ENCODE measurements at places on chromosomes 5 and 9.

- DNase-seq: no peak
Observed at GRCh38 chr9:19946441-19947109, 157.7 kb upstream of the SLC24A2 start.

DNA sequence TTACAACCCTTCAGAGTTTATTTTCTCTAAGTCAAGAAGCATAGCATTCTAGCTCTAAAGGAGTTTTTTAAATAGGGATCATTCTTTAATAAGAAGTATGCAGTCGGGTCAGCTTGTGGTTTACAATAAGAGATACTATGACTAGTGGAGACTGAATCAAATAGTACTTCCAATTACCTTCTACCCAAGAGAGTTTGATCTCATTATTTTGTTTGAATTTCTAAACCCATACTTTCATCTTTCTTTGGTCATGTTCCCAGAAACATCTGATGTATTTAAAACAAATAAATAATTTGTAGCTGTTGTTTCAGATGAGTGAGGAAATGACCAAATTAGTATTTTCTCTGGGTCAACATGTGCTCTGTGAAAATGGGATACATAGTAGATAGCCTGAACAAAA is 160.2 kb upstream of the CDH6 start:
- no peak for DNase-seq

DNA sequence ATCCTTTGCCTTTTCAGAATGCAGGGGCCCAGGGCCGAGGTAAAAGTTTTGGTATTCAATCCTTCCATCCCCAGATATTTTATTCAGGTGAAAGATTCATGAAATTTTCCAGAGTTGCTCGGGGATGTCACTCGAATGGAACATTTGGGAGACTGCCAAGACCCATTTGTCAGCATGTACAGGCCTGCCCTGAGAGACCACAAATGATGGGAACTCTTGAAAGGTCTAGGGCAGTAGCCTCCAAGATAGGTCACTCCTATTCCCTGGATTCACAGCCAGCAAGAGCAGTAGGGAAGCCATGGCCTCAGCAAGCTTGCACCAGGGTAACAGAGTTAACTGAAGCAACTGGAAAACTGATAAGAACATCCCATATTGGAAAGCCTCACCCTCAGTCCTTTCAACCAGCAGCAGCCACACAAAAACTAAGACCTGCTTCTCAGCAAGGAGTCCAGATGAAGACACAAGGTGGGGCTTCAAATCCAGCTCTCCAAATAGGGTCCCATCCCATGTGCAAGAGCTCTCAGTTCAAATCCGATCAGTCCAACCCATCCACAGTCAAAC is 12.5 kb downstream of the CARD6 start:
- DNase-seq: no peak

DNA sequence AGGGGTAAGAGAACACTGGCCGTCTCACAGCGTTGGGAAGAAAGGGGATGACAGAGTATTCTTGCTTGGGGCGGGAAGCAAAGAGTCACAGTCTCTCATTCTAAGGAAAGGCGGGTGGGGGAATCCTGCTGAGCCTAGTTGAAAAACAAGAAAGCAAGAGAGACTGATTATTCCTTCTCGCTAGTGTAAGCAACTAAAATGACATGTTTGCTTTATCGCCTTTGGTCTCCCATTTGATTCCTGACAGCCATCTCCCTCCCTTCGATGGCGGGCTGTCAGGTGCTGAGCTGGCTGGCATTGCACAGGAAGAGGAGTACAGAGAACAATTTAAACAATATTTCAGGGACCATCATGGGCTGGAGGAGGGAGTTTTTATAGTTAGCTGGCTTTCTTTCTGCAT is 331.3 kb downstream of the ASTN2 start:
- no peak for DNase-seq

DNA sequence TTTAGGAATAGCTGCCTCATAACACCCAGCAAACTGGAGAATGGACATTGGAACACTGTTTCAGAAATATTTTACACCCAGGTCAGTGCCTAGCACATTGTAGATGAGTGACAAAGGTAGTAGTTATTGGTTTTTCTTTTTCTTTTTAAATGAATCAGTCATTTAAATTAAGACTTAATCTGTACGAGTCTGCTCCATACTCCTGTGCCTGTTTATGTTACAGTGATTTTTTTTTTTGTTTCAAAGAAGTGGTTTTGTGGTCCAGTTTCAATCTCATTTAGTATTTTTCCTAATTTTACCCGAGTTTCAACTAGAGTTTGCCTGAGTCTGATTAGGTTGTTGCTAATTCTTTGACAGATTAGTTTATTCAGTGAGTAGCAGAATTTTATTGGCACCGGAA is 16.2 kb downstream of the LMNB1 start:
- no peak for DNase-seq

DNA sequence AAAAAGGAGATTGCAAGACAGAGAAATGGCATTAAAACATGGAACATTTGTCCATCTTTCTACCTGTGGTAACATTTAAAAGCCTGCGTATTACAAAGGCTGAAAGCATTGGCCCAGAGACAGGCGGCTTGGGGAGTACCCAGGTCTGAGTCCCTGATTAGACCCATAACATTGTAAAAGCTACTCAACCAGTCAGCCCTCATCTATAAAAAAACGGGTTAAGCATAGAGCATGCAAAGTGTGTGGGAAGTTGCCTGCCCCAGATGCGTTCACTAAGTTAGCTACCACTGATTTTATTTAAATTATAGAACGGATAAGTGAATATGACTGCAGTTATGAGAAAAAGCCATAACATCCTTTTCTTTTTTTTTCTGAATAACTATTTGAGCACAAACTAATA is 276.1 kb downstream of the CDH12 start:
- DNase-seq: no peak

GRCh38 chr9:121807069-121807822 is 155.8 kb downstream of the DAB2IP start:
- no peak for DNase-seq

DNA sequence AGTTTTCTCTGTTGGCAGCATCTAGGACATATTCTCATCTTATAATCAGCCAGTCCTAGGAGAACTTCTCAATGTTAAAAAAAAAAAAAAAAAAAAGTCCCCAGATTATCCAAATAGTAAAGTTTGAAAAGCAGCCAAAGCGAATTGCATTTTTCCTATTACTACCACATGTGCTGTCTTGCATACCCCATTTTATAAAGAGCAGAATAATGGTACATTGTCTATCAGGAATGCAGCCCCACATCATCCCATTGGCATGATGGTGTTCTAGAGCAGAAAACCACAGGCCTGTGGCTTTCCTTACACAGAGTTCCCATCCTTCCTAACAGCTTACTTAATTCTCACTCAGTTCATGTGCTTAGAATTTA is 381.6 kb downstream of the TMEM38B start:
- DNase-seq: no peak

- no peak for DNase-seq
Observed at GRCh38 chr9:133873461-133873891, 118.6 kb downstream of the VAV2 start.

- no peak for DNase-seq
Observed at GRCh38 chr9:72169178-72169577, 19.9 kb downstream of the GDA start.

GRCh38 chr5:52769061-52769460 is 18.7 kb upstream of the ITGA1 start:
- no peak for DNase-seq

- no peak for DNase-seq
Observed at GRCh38 chr5:61386045-61386800, 54.2 kb downstream of the ZSWIM6 start.

DNA sequence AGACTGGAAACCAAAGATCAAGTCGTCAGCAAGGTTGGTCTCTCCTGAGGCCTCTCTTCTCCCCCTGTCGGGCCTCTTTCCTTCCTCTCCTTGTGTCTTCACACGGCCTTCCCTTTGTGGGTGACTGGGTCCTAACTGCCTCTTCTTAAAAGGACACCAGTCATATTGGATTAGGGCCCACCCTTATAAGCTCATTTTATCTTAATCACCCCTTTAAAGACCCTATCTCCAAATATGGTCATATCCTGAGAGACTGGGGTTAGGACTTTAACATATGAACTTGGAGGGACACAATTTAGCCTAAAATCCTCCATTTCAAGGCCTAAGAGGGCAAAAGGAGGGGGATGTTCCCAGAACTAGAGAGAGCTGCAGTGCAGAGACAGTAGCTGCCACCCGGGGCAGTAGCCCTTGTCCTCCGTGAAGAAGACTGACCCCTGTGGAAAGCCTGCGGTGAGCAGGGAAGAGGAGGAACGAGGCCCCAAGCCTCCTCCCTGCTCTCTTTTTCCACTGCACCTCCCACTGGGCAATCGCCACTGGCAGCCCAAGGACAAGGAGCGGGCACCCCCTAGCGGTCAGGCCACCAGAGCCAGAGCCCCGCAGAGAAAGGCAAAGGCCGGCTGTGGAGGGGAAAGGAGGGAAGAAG is 34.9 kb downstream of the CFAP90 start:
- DNase-seq: peak; percentile 69

GRCh38 chr5:116494784-116495450 is 79.7 kb downstream of the SEMA6A start:
- DNase-seq: no peak

DNA sequence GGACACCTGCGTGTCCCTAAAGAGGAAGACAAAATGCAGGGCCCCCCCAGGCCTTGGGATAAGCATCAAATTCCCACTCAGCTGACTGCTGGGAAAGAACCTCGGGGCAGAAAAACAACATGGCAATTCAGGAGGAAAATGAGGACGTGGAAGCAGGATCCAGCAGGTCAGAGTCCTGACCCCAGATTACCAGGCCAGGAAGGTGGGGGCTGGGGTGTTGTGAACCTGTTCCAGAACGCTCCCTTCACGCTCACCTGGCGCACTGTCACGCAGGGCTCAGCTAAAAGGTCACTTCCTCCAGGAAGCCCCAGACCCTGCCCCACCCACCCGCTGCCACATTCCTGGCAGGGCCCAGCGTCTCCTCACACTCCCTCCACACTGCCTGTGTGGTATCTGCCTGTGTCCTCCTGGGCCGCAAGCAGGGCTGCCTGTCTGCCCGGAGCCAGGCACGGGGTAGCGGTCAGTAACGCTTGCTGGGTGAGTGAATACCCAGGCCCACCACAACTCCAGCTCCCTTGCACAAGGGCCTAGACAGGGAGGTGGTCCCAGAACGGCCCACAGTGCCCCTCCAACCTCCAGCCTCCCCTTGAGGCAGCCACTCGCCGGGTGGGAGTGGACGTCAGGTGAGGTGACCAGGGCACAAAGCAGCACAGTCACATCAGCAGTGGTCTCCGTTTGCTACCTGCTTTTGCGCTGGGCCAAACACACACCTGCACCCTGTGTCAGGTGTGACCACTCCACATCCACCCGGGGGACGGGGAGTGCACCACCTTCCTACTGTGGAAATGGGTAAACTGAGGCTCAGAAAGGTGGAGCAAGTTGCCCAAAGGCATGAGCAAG is 18.1 kb downstream of the VAV2 start:
- DNase-seq: no peak

DNA sequence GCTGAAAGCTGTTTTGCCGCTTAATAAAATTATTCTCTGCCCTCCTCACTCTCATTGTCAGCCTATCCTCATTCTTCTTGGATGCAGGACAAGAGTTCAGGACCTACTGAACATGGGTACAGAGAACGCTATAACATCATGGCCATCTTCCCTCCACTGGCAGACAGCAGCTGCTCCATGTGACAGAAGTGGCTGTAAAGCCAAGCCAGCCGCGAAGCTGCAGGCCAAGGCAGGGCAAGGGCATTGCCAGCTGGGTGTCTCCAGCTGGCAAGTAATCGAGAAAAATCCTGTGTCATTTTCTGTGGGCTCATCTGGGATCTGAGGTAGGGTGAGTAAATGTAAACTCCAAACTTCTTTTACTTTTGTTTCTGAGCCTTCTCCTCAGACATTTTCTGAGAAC is 84.8 kb downstream of the SLC25A46 start:
- no peak for DNase-seq

DNA sequence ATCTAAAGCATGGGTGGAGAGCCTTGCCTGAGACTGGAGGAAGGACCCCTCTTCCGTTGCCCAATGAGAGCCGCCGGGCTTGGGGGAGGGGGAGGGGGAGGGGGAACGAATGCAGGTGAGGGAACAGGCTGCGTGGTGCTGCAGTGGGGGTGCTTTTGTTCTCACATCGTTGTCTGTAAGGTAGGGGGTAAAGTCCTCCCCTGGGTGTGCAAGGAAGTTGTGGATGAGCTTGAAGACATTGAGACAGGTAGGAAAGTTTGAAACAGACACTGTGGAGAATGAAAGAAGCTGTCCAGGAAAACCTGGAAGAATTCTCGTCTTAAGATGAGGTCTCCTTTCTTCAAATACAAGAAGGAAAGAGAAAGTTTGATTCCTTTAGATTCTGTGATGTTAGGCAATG is 94.1 kb upstream of the LIFR start:
- no peak for DNase-seq

DNA sequence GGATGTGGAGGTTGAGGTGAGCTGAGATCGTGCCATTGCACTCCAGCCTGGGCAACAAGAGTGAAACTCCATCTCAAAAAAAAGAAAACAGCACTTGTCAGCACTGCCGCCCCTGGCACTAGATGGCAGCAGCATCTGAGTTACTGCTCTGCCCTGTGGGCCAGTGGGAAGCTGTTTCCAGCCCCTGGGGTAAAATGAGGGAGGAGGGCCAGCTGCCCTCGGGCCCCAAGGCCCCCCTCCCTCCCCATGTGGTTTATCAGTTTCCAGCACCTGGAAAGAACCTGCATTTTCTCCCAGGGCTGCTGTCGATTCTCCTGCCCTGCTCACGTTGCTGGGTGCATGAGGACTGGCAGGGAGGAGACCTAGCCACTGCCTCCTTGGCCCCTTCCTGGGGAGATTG is 13.2 kb upstream of the CEL start:
- no peak for DNase-seq

DNA sequence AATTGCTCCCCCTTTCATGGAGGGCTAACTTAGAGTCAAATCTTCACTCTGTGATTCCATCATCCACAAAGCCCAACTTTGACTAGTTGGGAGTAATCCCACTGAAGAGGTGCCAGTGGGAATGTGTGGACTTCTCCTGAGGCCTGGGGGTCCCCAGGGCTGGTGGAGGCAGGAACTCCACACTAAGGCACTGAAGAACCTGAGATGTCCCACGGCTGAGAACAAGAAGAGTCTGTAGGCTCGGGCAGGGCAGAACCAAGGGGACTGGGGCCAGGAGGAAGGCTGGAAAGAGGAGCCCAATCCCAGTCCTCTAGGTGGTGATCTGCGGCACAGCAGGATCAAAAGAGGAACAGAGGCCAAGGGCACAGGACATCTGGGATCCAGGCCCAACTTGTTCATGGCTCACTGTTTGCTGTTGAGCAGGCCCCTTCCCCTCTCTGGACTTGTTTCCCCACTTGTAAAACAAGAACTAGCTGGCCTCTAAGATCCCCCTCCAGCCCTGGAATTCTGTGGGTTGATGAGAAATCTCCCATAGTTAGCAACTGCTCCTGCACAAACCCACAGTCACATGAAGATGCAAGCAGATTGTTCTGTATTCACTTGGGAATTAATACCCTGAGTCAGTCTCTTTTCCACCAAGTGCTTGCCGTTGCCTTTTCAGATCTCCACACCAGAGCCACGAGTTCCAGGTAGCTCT is 32.7 kb upstream of the ALDH1B1 start:
- no peak for DNase-seq

GRCh38 chr5:159003045-159004030 is 96.4 kb downstream of the EBF1 start:
- no peak for DNase-seq
